ENCODE measurements at places on chromosomes 13 and 19.

GRCh38 chr13:100790405-100790804 is 115.8 kb upstream of the TMTC4 start:
- DNase-seq, result no peak

GRCh38 chr13:43113603-43114002 is 90.2 kb downstream of the DNAJC15 start:
- no peak for DNase-seq

DNA sequence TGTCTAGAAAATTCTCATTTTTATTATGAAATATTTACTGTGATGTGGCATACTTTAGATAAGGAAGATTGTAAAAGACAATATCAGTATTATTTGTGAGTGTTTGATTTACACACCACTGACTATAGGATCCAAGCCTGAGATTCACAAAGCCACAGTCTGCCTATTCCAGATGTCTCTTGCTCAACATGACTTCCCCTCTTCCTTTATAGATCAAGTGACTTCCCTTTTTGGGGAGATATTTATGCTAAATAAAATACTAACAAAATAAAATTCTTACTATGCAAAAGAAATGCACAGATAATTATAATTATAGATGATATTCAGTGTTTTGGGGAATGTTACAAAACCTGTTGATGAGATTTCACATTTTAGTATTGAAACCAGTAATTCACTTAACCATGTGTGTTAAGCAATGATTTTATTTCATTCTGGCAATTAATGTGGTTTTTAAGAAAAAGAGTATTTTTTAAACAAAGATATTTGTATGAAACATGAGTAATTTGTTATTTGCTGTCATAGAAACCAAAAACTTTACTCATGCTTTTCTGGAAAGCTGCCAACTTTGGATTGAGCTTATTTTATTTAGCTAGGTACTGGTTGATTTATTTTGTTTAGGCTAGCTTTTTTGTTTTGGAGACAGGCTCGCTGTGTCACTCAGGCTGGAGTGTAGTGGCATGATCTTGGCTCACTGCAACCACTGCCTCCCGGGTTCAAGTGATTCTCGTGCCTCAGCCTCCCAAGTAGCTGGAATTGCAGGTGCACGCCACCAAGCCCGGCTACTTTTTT is 13.7 kb upstream of the GPR183 start:
- DNase-seq, result peak; percentile 65

- DNase-seq, result no peak
Measured at GRCh38 chr13:102816708-102817107, 17.8 kb downstream of the BIVM start.

- DNase-seq, result peak; percentile 38
Measured at GRCh38 chr13:48159401-48159800, 64.5 kb upstream of the MED4 start.

DNA sequence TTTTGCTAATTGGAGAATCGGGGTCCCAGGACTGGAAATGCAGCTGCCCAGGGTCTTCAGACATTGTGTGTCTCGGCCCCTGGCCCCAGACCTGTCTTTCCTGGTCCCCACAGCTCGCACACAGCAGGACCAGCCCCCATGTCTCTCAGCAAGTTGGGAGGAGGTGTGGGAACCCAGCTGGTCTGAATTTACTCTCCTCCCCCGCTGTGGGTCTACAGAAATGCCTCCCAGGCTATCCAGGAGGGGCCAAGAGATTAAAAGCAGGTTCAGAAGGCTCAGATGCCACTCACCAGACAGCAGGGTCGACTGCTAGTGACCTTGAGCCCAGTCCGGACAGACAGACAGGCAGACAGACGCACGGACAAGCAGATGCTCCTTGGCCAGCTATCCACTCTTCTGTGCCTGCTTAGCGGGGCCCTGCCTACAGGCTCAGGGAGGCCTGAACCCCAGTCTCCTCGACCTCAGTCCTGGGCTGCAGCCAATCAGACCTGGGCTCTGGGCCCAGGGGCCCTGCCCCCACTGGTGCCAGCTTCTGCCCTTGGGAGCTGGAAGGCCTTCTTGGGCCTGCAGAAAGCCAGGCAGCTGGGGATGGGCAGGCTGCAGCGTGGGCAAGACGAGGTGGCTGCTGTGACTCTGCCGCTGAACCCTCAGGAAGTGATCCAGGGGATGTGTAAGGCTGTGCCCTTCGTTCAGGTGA is at the start of gene DAND5:
DAND5 (plus strand) TSS at position 285 of the 697 bp plus-strand sequence; CDS start at position 370, 85 bp downstream.
- DNase-seq, result no peak

GRCh38 chr19:311813-312261 is 20.6 kb upstream of the PLPP2 start:
- no peak for DNase-seq

GRCh38 chr13:110361365-110361911 is 54.4 kb downstream of the COL4A2 start:
- DNase-seq, result peak; percentile 75

Data from A172 (cell line).